ENCODE measurements at places on chromosomes 6 and 20.

DNA sequence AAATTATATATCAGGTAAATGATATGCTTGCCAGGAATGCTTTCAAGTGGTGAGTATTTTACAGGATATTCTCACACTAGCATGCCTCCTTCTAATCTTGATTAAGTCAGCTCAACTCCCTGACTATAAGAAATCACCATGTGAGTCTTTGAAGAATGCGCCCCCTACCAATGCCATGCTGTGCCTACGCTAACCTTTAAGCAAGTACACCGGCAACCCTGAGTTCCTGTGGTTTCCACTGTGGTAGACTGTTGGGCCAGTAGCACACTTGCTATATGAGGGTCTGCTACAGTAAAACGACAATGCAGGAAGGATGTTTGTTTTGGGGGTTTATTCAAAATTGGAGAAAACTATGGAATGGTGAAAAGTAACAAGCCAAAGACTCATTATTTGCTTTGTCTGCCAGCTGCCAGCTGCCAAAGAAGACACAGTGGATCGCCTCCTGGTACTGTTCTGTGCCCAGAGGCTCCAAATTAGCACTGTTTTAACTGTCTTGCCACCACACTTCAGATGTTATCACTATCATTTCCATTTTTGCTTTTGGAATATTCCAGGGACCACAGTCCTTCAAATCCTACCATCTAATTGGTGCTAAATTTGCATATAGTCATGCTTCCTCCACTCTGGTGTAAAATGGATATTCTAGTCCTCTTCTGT, 333.5 kb downstream of the RNGTT start:
- DNase-seq, result no peak

GRCh38 chr6:18204691-18205090, 49.5 kb downstream of the KDM1B start:
- DNase-seq, result no peak

DNA sequence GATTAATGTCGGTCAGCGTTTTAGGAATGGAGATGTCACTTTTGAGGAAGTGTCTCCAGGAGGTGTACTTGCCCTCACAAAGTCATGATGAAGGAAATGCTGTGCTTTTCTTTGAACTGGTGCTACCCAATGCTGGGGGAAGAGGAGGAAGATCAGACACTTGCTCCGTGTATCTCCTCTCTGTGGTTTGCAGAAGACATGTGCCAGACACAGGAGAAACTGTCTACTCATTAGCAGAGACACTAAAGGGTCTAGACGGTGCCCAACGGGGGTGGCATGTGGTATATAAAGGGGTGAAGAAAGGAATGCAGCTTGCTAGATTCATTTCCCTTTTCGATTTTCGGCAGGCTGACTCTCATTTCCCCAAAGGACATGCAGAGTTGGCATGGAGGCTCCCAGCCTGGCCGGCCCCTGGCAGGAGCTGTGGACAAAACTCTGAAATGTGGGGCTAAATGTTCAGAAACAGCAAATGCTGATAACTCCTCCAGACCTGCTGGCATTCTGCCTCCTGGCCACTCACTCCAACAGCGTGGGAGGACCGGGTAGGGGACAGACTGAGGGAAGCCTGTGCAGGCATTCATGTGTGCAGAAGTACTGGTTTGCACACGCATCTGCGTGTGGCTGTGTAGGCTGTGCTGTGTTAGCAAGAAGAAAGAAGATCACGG, 59.6 kb upstream of the QKI start:
- DNase-seq, result no peak

DNA sequence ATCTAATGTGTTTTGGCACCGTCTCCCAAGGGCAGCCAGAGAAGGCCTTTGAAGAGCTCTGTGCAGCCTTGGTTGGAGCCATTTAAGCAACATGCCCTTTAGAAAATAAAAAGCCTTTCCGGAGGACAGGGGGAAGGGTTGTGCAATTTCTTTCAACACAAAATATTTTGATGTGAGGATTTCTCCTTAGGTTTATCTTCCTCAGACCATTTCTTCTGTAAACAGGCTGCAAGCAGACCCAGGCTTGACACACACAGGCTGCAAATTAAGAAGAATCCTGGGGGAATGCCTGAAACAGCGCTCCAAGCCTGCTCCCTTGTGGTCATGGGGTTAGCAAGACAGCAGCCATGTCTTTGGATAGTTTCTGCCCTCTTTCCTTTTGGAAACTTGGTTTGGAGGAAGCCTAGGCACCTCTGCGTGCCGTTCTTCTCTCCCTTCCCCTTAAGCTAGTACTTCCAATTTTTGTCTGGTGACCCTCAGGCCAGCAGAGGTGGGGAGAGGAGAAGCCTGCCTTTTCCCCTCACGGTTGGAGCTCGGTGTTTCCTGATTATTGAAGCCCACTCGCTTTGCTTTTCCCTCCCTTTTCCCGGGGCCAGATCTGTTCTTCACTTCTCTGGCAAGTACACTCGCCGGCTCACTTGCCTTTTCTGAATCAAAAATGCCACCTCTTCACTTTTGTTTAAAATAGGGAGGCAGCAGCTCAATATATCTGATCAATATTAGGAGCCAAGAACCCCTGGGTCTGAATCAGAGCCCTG, 39.6 kb upstream of the NOX3 start:
- DNase-seq, result no peak

- DNase-seq, result no peak
Observed at GRCh38 chr6:33191383-33192104, 723 bp downstream of the COL11A2 start.

- DNase-seq, result no peak
Observed at GRCh38 chr6:65399355-65400084, 307.5 kb downstream of the EYS start.

GRCh38 chr6:41693281-41694240, 41.8 kb downstream of the TFEB start:
- DNase-seq, result no peak

GRCh38 chr6:140012150-140012549, 637.7 kb upstream of the CITED2 start:
- DNase-seq, result no peak

DNA sequence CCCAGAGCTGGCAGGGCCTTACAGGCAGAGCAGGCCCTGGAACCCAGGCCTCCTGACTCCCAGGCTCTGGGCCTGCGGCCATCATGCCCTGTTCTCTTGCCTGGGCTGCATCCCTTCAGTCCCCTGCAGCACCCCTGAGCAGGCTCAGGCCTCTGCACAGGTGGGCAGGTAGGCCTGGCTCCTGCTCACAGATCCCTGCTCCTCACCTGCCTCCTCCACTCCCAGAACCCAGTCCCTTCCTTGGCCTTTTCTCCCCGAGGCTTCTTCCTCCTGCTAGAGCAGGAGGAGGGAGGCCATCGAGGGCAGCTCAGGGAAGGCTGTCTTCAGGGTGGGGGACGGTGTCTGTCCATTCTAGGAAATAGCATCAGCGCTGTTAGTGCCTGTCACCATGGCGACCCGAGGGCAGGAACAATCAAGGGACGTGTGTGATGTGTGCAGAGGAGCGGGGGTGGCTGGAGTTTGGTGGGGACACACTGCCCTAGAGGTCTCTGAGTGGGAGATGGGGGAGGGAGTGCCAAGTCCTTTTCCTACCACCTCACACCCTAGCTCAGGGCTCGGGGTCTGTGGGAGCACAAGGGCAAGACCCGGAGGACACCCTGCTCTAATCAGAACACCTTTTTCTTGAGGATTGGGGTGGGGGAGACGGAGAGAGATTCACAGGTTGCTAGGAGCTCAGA, 26.6 kb downstream of the GLP1R start:
- DNase-seq, result no peak

GRCh38 chr6:167974640-167975344, 22.7 kb upstream of the KIF25 start:
- no peak for DNase-seq

DNA sequence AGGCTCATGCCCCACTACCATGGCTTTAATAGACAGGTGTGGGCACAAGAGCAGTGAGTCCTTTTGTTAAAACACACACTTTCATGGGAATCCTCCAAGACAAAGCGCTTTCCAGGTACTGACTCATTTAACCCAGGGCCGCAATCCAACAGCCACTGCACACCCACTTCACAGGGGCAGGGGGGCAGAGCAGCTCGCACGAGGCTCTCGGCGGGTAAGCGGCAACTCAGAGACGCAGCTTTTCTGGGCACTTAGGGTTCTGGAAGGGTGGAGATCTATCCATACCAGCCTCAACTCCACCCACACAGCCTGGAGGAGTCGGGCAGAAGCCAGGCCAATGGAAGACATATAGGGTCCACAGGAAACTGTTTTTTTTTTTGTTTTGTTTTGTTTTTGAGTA, 28.6 kb downstream of the PSMG4 start:
- no peak for DNase-seq

- no peak for DNase-seq
Observed at GRCh38 chr6:148164645-148165044, 178.0 kb upstream of the SASH1 start.

DNA sequence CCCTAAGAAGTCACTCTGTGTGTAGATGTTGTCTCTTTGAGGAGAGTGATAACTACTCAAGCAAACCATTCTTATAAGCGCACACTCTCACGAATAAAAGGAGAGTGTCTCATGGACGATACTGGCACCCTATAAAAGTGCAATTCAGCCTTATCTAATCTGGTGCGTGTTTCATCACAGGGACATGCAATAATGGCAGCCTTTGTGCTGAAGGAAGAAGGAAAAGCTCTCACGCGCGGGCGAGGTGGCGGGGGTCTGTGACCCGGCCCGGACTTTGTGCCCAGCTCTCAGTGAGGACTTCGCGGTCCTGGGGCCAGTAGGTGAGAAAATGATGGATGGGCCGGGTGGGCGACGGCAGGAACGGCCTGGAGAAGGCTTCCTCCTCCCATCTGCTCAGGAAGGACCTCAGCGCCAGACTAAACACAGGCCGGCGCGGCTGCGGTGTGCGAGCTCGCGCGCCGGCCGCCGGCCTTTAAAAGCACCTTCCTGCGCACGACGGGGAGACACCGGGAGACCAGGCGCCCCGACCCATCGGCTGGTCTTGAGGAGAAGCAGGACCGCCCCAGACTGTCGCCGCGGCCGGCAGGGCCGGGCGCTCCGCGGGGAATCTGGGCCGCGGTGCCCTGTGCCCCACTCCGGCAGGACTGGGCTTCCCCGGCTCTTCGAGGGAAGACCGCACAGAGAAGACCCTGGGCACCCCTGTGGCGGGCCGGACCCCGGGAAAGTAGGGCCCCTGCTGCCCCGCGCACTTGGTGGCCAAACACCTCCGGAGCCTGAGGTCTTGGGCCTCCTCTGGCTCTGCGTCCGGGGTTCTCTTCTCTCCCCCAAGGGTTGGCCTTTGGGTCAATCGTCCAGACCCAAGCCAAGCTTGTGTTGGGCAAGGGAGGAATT, 8.3 kb upstream of the FOXC1 start:
- no peak for DNase-seq

DNA sequence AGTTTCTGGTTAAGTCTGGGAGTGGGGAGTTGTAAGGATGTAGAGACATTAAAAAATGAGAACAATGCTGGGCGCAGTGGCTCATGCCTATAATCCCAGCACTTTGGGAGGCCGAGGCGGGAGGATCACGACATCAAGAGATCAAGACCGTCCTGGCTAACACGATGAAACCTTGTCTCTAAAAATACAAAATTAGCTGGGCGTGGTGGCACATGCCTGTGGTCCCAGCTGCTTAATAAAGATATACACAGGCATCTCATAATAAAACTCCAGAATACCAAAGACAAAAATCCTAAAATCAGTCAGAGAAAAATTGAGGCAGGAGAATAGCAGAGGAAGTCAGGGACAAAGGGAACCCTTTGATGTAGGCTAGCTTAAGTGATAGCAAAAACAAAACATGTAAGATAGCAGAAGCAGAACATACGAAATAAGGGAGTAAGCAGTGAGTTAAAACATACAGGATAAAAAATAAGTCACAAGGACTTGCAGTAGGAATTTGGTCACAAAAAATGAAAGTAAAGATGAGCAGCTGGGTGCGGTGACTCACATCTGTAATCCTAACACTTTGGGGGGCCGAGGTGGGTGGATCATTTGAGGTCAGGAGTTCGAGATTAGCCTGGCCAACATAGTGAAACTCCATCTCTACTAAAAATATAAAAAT, 23.6 kb downstream of the DDX43 start:
- DNase-seq, result no peak

GRCh38 chr20:14332866-14333265, 4.5 kb downstream of the FLRT3 start:
- no peak for DNase-seq

DNA sequence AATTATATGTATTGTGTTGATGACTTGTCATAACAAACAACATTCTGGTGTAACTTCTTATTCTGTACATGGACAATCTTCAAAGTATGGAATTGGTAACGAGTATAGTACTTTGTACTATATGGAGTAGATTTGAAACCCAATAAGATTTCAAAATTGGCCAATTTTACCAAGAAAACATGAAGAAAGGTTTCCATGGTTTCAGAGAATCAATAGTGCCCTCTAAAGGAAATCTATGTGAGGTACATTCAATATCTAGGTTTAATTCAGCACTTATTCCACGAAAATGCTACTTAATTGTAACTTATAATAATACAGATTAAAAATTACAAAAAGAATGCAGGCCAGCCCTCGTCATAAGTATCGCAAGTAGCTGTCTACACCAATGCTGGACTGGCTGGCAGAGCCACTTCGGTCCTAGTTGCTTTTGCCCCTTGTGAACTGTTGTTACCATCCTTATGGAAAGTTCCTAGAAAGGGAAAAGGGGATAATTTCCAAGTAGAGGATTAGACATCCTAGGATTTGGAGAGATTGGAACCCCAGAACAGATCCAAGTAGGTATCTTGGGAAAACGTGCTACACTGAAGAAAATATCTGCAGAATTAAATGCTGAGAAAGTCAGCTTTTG, 70.9 kb downstream of the LCA5 start:
- no peak for DNase-seq

- DNase-seq, result no peak
Observed at GRCh38 chr6:169140986-169141495, 112.6 kb downstream of the THBS2 start.

GRCh38 chr20:25033265-25033923, 24.5 kb downstream of the ACSS1 start:
- DNase-seq, result no peak

GRCh38 chr6:5466281-5467136, 205.2 kb downstream of the FARS2 start:
- no peak for DNase-seq

- no peak for DNase-seq
Observed at GRCh38 chr6:30611150-30611855, 5.7 kb downstream of the PPP1R10 start.

GRCh38 chr20:49052334-49052733, 6.2 kb downstream of the CSE1L start:
- DNase-seq, result no peak

DNA sequence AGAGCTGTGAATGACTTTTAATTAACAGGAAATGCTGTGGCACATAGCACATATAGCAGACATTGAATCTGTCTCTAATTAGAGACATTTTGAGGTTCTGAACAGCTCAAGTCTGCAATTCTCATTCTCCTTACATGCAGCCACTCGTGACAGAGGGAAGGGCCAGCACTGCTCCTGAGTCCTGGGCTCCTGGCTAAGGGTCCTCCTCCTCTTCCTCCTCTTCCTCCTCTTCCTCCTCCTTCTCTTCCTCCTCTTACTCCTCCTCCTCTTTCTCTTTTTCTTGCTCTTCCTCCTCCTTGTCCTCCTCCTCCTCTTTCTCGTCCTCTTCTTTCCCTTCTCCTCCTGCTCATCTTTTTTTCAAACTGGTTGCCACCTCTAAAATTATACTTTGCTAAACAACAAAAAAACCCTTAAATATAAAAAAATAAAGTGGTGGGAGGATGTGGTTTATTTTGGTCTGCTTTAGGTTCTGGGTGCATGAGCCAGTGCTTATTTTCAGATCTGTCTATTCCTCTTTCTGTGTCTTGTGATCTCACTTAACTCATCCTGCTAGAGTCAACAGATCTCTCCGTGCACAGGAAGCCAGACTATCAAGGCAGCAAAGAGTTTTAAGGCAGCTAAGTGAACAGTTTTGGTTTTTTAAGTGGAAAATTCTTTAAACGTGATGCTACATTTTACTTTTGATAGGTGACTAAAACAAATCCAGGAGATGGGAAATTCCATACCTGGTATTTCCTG, 159.3 kb downstream of the CD83 start:
- no peak for DNase-seq

- no peak for DNase-seq
Observed at GRCh38 chr6:20400456-20401204, 1.0 kb upstream of the E2F3 start.
